Stimulated activated CD4-positive, alpha-beta T cell treated with anti-CD3 and anti-CD28 coated beads, Interleukin-4, amount 100 ng/mL, for 1 hour (primary cell): ENCODE measurements at places on chromosomes 11 and 22.

DNA sequence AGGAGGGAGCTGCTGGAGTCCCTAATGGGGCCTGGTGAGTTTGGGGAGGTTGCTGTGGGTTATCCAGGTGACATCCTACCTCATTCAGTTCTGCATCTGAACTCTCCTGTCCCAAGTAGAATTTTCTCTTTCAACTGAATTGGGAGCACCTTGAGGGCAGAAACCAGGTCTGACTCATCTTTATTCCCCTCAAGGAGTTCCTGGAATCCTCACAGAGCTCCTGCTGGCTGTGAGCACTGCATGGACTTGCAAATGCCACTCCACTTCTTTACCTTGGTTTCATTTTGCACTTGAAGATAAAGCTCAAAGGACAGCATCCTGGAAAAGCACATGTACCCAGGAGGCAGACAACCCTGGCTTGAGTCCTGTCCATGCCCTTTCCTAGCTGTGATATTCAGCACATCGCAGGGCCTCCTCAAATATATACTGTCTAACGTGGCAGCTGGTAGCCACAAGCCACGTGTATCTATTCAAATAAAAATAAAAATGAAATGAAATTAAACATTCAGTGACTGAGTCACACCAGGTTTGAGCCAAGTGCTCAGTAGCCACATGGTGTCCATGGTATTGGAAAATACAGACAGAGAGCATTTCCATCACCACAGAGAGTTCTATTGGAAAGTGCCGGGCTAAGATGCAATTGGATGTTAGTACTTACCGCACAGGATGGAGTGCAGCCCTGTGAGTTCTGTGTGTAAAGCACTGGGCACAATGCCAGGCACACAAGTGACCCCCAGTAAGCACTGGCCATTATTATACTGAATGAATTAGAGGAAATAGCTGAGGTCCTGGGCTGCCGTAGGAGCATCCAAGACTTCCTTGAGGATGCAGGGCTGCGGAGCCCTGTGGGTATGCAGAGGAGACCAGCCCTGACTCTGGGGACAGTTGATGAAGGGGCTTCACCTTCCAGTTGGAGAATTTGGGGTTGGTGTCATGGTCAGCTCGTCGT is 149.0 kb downstream of the PKNOX2 start:
- DNase-seq: no peak

DNA sequence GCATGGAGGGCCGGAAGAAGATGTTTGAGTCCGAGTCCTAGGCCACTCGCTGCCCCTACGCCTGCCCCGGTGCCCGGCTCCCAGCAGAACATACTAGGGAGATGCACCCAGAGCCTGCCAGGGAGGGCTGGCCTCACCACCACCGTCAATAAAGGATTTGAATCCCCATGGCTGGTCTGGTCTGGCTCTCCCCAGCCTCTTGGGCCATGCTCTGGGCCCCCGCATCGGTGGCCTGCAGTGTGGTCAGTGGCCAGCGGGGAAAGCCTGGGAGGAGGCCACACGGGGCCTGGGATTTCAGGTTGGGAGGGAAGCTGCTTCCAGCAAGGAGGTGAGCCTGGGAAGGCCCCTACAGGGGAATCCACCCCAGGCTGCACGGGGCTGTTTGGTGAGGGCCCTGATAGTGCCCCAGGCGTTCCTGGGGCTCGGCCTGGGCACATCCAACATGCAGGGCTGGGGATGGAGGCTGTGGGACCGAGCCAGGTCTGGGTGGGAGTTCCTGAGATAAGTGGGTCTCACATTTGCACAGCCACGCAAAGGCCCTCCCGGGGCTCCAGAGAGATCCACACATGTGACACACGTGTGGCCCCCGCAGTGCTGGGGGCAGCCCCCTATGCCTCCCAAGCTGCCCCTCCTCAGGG is 2.8 kb downstream of the TNNI2 start:
- no peak for DNase-seq

DNA sequence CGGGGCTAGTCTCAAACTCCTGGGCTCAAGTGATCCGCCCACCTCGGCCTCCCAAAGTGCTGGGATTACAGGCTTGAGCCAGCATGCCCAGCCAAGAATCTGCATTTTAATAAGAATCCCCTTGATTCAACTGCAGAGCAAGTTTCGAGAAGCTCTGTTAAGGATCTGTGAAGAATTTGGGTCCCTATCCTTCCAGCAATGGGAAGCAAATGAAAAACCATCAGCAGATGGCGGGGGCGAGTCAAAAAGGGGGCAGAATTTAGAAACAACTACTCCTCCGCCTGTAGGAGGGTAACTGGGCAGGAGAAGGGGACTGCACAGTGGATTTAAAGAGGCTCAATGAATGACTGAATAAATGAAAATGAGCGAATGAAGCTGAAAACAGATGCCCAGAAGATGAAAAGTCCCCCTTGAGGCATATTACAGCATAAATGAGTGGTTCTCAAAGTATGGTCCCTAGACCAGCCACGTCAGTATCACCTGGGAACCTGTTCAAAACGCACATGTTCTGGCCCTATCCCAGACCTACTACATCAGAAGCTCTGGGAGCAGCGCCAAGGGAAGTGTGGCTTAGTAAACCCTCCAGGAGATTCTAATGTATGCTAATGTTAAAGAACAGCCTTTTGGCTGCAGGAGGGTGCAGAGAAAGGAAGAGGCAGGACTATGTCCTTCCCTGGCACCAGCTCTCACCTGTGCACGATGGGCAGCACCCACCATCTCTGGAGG is 15.0 kb downstream of the VWCE start:
- no peak for DNase-seq

DNA sequence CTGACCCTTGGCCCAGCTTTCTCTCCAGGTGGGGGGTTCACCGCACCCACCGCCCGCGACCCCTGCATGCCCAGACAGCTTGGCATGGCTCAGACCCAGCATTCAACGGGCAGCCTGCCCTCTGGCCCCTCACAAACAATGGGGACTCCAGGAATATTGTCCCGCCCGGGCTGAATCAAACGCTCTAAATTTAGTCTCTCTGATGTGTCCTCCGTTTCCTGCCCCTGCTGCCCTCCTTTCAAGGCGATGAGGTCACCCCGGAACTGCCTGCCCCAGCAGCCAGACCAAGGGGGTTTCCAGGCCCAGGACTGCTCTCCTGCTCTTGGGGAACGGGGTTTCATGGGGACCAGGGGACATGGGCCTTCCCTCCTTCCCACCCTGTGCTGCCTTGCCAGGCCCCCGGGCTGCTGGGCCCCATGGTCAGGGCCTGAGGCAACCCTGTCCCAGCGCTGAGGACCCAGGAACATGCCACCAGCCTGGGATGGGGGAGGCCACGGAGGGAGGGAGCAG is 10.1 kb upstream of the PDGFB start:
- DNase-seq: no peak

- no peak for DNase-seq
Observed at GRCh38 chr22:29214232-29214631, 8.5 kb downstream of the EMID1 start.

GRCh38 chr11:115178705-115179104 is 325.5 kb downstream of the CADM1 start:
- DNase-seq: no peak

GRCh38 chr11:68890490-68891231 is 13.0 kb downstream of the MRPL21 start:
- DNase-seq: no peak

GRCh38 chr11:60124802-60125432 is 36.5 kb downstream of the MS4A2 start:
- no peak for DNase-seq

DNA sequence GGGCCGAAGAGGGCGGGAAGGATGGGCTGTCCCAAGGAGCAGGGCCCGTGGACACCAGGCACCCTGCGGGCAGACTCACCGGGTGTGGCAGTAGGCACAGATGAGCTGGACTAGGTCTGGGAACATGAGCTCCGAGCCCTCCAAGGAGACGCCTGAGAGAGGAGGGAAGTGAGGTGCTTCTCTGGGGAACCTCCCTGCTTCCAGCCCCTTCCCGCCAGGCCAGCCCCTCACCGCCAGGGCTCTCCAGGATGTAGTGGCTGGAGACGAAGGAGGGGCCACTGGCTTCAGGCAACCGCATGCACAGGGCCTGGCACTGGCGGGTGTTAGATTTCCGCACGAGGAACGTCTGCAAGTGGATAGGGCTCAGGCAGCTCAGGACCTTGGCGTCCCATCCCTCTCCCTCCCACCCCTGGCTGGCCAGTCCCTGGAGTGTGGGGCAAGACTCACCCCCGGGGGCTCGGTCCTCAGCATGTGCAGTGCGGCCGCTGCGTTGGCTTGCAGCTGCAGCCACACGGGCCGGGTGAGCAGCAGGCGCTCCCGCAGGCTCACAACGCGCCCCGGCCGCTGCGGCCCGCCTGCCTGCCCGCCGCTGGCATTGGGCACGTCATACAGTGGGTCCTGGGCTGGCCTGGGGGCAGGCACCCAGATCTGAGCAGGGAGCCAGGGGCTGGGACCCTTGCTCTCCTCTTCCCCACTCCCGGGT is 552 bp downstream of the RIN1 start:
- no peak for DNase-seq

- DNase-seq: peak; percentile 93
Observed at GRCh38 chr11:64971421-64972233, at the start of gene MAJIN. Gene MAJIN (minus strand): TSS chr11:64972108. CDS start chr11:64959405, 12,703 bp downstream.

- no peak for DNase-seq
Observed at GRCh38 chr11:8829556-8829955, 81.4 kb upstream of the AKIP1 start.

- no peak for DNase-seq
Observed at GRCh38 chr22:47180796-47181195, 418.3 kb downstream of the TBC1D22A start.

DNA sequence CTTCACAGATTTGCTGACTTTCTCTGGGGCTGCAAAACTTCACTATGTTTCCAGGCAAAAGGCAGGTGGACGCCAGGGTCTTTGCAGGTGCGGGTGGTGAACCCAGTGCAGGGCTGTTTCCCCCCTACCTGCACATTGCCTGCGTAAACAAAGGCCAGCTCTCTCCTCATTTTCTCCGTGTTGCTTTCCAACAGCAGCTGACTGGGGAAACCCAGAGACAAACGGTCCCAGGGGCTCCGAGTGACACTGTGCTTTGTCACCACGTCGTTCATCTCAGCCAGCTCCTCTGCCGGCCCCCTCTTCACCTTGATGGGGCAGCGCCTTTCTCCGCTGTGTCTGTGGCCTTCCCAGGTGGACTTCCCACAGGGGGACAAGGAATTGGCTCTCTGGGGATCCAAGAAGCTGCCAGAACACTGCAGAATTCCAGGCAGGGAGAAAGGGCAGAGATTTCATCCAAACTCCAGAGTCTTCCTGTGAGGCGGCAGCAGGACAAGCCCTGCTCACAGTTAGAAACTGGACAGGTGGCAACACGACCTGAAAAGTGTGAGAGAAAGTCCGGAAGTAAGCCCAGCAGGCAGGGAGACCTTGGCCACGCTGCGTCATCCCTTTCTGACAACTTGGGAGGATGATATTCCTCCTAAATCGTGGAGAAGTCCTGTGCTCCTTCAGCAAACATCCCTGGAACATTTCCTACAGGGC is 1493.7 kb downstream of the TBC1D22A start:
- DNase-seq: no peak

DNA sequence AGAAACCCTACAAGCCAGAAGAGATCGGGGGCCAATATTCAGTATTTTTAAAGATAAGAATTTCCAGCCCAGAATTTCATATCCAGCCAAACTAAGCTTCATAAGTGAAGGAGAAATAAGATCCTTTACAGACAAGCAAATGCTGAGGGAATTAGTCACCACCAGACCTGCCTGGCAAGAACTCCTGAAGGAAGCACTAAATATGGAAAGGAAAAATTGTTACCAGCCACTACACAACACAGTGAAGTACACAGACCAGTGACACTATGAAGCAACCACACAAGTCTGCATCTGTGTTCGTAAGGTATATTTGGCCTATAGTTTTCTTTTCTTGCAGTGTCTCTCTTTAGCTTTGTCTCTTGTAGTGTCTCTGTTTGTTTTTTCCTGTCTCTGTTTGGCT is 29.0 kb downstream of the TMEM225 start:
- no peak for DNase-seq

GRCh38 chr11:34313099-34313517 is 44.7 kb downstream of the ABTB2 start:
- DNase-seq: no peak

GRCh38 chr11:64848826-64849597 is 4.6 kb upstream of the CDC42BPG start:
- DNase-seq: no peak

- no peak for DNase-seq
Observed at GRCh38 chr11:5247472-5248192, 2.0 kb downstream of the HBG1 start.

GRCh38 chr11:46612326-46612725 is 4.7 kb downstream of the HARBI1 start:
- DNase-seq: no peak

DNA sequence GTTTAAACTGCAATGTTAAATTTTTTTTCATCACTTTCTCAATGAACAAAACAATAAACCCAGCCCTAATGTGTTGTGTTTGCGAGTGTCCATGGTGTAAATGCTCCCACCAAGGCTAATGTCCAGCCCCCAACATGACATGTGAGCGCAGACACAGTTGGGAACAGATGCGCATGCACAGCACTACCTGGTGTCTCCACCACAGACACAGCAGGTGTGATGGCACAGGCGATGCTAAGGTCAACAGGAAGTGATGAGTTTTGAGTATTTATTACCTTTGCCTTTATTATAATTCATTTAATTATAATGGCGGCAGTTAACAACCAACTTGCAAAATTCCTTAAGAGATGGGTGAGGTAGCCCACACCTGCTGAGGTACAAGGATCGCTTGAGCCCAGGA is 42.9 kb downstream of the MICAL3 start:
- DNase-seq: no peak

DNA sequence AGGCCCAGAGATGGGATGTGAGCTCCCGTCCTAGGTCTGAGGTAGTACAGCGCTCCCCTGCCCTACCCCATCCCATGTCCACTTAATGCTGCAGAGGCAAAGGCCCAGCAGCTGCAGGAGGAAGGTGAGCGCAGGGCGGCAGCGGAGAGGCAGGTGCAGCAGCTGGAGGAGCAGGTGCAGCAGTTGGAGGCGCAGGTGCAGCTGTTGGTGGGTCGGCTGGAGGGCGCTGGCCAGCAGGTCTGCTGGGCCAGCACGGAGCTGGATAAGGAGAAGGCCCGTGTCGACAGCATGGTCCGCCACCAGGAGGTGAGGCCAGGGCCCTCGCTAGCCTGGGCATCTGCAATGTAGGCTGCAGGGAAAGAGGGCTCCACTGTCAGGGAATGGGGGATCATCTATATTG is 15.2 kb downstream of the CCDC157 start:
- no peak for DNase-seq

GRCh38 chr22:18116634-18117033 is 6.0 kb downstream of the TUBA8 start:
- no peak for DNase-seq

GRCh38 chr11:85652786-85653447 is 5.2 kb downstream of the TMEM126A start:
- no peak for DNase-seq

DNA sequence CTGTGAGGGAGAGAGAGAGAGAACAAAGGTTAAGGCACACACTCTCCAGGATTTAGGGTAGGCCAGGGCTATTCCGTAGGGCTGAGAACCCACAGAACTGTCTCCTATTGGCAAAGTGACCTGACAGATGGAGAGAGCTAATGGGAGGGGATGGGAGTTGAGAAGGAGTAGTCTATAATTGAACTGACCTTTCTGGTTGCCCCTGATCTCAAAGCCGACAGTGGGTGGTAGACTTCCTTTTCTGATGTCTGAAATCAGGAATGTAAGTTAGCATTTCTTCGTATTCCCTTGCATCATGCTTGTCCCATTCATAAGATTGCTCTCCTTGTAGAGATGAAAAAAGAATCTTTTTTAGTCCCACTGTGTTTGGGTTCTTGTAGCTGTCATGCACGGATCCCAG is 210.1 kb downstream of the NTM start:
- no peak for DNase-seq

GRCh38 chr11:84671325-84671999 is 955.7 kb downstream of the DLG2 start:
- DNase-seq: no peak
